ENCODE measurements at places on chromosomes 16 and 17. TPM values are rescaled to one million over a fixed set of nuclear protein-coding genes. Genes with fewer than 3 reads are reported as not detected.

GRCh38 chr17:38711792-38712571, 6.9 kb downstream of the MLLT6 start:
- no peaks in the 10 kb centered on the region for H3K27me3 ChIP-seq
- peaks cover 10% of the 10 kb centered on the region for H3K4me1 ChIP-seq
- no peak for DNase-seq

GRCh38 chr16:49327466-49327865, 45.8 kb upstream of the CBLN1 start:
- H3K27ac ChIP-seq: no peak overlapping the region
- peaks cover 7% of the 10 kb centered on the region for H3K27me3 ChIP-seq
- no peaks in the 10 kb centered on the region for H3K4me1 ChIP-seq
- no peak overlapping the region for H3K4me3 ChIP-seq

NLRC3 gene
- 2.5 TPM for total RNA-seq

DNA sequence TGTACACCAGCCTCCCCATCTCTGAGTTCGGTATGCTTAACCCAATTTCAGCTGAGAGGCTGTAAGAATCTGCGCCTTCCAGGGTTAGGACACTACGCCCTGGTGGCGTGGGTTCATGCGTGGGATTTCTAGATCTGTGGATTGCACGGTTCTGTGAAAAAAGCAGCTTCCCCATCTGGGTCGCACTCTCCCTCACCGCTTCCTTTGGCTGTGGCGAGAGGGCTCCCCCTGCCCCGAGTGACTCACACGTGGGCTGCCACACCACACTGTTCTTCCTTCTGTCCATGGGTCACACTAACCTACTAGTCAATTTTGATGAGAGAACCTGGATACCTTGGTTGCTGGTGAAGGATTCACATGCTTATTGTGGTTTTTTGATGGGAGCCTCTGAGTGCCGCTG, 256.0 kb upstream of the MAF start:
- no peak overlapping the region for H3K27ac ChIP-seq
- H3K4me1 ChIP-seq: no peaks in the 10 kb centered on the region
- no peaks in the 10 kb centered on the region for H3K27me3 ChIP-seq
- no peak overlapping the region for H3K4me3 ChIP-seq
- DNase-seq: peak; percentile 66

- H3K4me3 ChIP-seq: no peak overlapping the region
- H3K36me3 ChIP-seq: no peaks in the 10 kb centered on the region
- peak overlapping the region; percentile 55 for H3K27ac ChIP-seq
- H3K27me3 ChIP-seq: no peaks in the 10 kb centered on the region
Observed at GRCh38 chr17:72614476-72614870, 478.0 kb downstream of the SLC39A11 start.

GRCh38 chr16:11147033-11147753, 108.8 kb downstream of the SOCS1 start:
- H3K4me3 ChIP-seq: no peak overlapping the region
- no peak overlapping the region for H3K27ac ChIP-seq
- H3K27me3 ChIP-seq: no peaks in the 10 kb centered on the region
- no peaks in the 10 kb centered on the region for H3K36me3 ChIP-seq
- H3K4me1 ChIP-seq: peaks cover 42% of the 10 kb centered on the region
- no peak for DNase-seq

GRCh38 chr16:27718201-27719105, 168.5 kb downstream of the KATNIP start:
- no peaks in the 10 kb centered on the region for H3K27me3 ChIP-seq
- peak overlapping the region; percentile 24 for H3K27ac ChIP-seq
- DNase-seq: no peak
- H3K4me1 ChIP-seq: peaks cover 34% of the 10 kb centered on the region

- H3K27me3 ChIP-seq: no peaks in the 10 kb centered on the region
- H3K4me3 ChIP-seq: no peak overlapping the region
- no peak for DNase-seq
- H3K4me1 ChIP-seq: peaks cover 10% of the 10 kb centered on the region
Observed at GRCh38 chr16:19380328-19380727, 37.4 kb upstream of the TMC5 start.

NXN gene
- 49.0 TPM for total RNA-seq

DNA sequence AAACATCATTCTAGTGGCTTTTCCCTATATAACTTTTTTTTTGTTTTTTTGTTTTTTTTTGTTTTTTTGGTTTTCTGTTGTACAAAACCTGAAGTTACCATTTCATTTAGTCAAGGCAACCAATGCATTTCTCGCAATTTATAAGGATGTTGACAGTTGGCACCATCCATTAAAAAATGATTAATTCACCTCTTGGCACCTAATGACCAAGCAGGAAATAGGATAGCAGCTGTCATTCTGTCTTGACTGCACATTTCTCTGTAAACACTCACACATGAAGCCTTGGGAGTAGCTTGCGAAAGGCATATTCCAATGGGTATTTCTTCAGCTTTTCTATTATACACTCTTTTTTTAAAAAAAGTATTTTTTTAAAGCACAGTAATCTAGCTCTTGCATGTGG, 77.5 kb downstream of the SYCE1L start:
- no peak overlapping the region for H3K27ac ChIP-seq
- no peak for DNase-seq
- no peaks in the 10 kb centered on the region for H3K36me3 ChIP-seq
- no peak overlapping the region for H3K4me3 ChIP-seq

DNA sequence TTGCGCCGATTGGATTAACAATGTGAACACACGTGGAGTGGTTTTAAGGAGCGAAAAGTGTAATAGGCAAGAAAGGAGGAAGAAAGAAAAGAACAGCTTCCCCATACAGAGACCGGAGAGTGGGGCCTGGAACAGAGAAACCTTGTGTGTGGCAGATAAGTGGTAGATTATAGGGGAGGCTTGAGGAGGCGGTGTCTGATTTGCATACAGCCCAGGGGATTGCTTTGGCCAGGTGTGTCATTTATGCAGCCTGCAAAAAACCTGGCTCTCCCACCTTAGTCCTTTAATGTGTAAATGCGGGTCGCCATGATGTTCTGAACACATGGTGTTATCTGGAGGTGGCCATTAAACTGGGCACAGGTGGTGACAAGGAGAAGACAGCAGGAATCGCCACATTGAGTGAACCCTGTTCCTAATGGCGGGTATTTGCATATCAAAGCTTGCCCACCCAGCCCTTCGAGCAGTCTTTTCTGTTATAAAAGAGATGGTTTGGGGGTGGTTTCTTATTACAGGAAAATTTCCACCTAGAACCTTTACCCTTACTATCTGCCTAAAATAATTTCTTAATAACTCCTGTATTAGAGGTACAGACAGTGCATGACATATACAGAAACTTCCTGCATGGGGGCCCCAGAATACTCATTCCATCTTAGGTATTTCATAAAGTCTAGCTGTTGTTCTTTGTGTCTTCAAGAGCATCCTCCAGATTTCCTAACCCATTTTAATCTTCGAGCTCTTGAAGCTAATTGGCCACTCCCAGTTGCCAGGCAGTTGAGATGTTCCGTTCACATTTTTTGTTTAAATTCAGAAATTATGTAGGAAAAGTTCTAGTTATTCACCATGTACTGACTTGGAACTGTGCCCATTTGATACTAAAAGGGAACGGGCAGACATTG, 292.5 kb downstream of the RBFOX1 start:
- no peaks in the 10 kb centered on the region for H3K4me1 ChIP-seq
- no peak overlapping the region for H3K27ac ChIP-seq
- no peaks in the 10 kb centered on the region for H3K27me3 ChIP-seq
- no peaks in the 10 kb centered on the region for H3K36me3 ChIP-seq
- no peak overlapping the region for H3K4me3 ChIP-seq

GRCh38 chr17:39080421-39081078, 70.9 kb downstream of the PLXDC1 start:
- no peaks in the 10 kb centered on the region for H3K27me3 ChIP-seq
- peak overlapping the region; percentile 32 for H3K27ac ChIP-seq
- H3K4me3 ChIP-seq: no peak overlapping the region
- H3K36me3 ChIP-seq: no peaks in the 10 kb centered on the region
- H3K4me1 ChIP-seq: peaks cover 15% of the 10 kb centered on the region

GRCh38 chr17:44006272-44006597, 1.8 kb downstream of the NAGS start:
- H3K27ac ChIP-seq: peak overlapping the region; percentile 46
- no peak for DNase-seq
- H3K36me3 ChIP-seq: peaks cover 7% of the 10 kb centered on the region

CDR2L gene
- 14.6 TPM for total RNA-seq

JPH3 gene
- 0.63 TPM for total RNA-seq

C16orf92 gene
- not detected for total RNA-seq

KRT16 gene
- not detected for total RNA-seq

GRCh38 chr16:88505405-88506082, 52.5 kb downstream of the ZFPM1 start:
- DNase-seq: no peak
- no peaks in the 10 kb centered on the region for H3K4me1 ChIP-seq
- H3K36me3 ChIP-seq: no peaks in the 10 kb centered on the region
- H3K27me3 ChIP-seq: no peaks in the 10 kb centered on the region
- no peak overlapping the region for H3K27ac ChIP-seq

PDP2 gene
- total RNA-seq: 6.6 TPM

ABCC12 gene
- total RNA-seq: not detected

- H3K27me3 ChIP-seq: no peaks in the 10 kb centered on the region
- H3K27ac ChIP-seq: no peak overlapping the region
- no peak overlapping the region for H3K4me3 ChIP-seq
- H3K4me1 ChIP-seq: peaks cover 11% of the 10 kb centered on the region
- H3K36me3 ChIP-seq: no peaks in the 10 kb centered on the region
- peak; percentile 14 for DNase-seq
Observed at GRCh38 chr17:67578142-67578457, 139.6 kb upstream of the NOL11 start.

GRCh38 chr16:27268376-27269299, at the start of gene NSMCE1:
Gene NSMCE1 (minus strand): TSS chr16:27268772. CDS start chr16:27257570, 11,202 bp downstream.
- peaks cover 33% of the 10 kb centered on the region for H3K4me1 ChIP-seq
- H3K36me3 ChIP-seq: no peaks in the 10 kb centered on the region
- no peaks in the 10 kb centered on the region for H3K27me3 ChIP-seq
- peak within 1 kb of the TSS; percentile 87 for H3K27ac ChIP-seq

DNA sequence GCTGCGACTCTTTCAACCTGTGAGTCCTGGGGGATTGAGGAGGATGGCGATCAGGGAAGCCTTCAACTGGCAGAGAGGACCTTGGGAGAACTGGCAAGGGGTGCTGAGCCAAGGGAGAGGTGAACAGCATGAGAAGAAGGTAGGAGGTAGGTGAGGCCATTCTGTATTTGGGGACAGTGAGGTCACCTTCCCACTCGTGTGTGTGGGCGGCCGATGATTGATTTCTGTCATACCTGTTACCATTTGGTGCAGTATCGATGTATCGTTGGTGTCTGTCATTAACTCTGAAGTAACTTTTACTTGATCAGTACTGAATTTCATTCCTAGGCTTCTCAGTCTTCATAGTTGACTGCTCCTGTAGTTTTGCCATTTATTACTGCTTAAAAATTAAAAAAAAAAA, 3.8 kb downstream of the ARSG start:
- peaks cover 21% of the 10 kb centered on the region for H3K27me3 ChIP-seq
- H3K4me3 ChIP-seq: no peak overlapping the region
- H3K36me3 ChIP-seq: no peaks in the 10 kb centered on the region

- no peak overlapping the region for H3K4me3 ChIP-seq
- H3K4me1 ChIP-seq: peaks cover 18% of the 10 kb centered on the region
- peak overlapping the region; percentile 28 for H3K27ac ChIP-seq
- DNase-seq: no peak
Observed at GRCh38 chr17:3955673-3955988, 8.6 kb downstream of the ATP2A3 start.

DNA sequence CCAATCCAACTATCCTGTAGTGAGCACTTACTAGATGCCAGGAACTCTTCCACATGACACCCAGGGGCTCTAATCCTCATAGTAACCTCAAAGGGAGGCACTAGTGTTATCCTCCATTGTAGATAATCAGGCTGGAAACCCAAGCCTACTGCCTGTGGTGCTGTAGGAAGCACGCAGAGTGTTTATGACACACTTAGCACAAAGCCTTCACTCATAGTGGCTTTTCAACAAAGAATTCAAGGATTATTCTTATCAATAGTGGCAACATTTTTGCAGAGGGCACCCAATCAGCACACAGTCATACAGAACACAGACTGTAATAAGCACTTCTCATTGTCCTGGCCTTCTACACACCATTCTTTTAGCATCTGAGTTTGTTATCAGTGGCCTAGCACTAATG, 18.5 kb upstream of the SOX9 start:
- H3K27me3 ChIP-seq: peaks cover 14% of the 10 kb centered on the region
- no peaks in the 10 kb centered on the region for H3K36me3 ChIP-seq
- no peak overlapping the region for H3K27ac ChIP-seq
- no peak overlapping the region for H3K4me3 ChIP-seq

DNA sequence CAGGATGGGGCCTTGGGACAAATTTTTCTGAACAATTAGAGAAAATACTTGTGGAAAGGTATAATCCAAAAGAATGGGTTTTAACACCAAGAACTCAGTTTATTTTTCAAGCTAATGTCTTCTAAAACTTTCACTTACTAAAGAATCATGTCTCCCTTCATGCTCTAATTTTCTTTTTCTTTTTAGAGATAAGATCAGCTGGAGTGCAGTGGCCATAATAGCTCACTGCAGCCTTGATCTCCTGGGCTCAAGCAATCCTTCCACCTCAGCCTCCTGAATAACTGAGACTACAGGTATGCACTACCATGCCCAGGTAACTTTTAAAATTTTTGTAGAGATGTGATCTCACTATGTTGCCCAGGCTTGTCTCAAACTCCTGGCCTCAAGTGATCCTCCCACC, 5.5 kb downstream of the OR4D1 start:
- no peak for DNase-seq
- no peaks in the 10 kb centered on the region for H3K36me3 ChIP-seq
- no peak overlapping the region for H3K4me3 ChIP-seq
- peaks cover 12% of the 10 kb centered on the region for H3K4me1 ChIP-seq

FKBP10 gene
- total RNA-seq: 34.9 TPM

CEMP1 gene
- not detected for total RNA-seq

DNA sequence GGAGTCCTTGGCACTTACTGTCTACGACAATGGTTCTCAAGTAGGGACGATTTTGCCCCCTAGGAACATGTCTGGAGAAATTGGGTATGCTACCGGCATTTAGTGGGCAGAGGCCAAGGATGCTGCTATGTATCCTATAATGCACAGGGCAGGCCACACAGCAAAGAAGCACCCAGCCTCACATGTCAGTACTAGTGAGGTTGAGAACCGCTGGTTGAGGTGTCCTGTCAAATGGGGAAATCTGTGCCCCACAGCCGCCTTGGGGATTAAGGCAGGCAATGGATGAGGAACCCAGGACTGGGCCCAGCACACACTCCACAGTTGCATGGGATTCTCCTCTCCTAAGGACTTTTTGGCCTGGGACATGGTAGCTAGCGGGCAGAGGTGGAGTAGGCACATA, 86.7 kb upstream of the TOB1 start:
- peaks cover 80% of the 10 kb centered on the region for H3K4me1 ChIP-seq
- no peaks in the 10 kb centered on the region for H3K36me3 ChIP-seq
- no peak overlapping the region for H3K27ac ChIP-seq
